ENCODE measurements at places on chromosomes 5 and 9.
A peak's percentile ranks its signal among the peaks of the same experiment; 100 is the strongest.

- peak; percentile 55 for DNase-seq
Observed at GRCh38 chr9:94002316-94003140, 47.4 kb upstream of the BARX1 start.

GRCh38 chr5:144815131-144815530 is 644.5 kb downstream of the KCTD16 start:
- no peak for DNase-seq

GRCh38 chr9:6007058-6007769 is 8.2 kb downstream of the RANBP6 start:
- DNase-seq = no peak

- DNase-seq = no peak
Observed at GRCh38 chr5:96537386-96537785, 104.3 kb upstream of the PCSK1 start.

DNA sequence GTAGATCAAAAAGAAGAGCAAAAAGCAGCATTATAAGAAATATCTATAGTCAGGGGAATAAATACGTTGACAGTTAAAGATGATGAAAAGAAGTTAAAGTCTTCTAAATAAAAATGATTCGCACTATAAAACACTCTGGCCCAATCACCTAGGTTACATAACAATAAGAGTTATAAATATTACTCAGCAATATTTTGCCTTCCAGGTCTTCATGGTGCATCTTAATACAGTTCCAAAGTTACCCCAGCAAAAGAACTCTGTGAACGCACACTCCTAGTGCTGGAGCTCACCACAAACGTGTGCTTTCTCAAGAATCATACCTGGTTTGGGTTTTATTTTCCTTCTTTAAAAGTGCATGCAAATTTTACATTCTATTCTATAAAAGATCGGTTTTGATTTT is 44.7 kb downstream of the EPB41L4A start:
- no peak for DNase-seq

DNA sequence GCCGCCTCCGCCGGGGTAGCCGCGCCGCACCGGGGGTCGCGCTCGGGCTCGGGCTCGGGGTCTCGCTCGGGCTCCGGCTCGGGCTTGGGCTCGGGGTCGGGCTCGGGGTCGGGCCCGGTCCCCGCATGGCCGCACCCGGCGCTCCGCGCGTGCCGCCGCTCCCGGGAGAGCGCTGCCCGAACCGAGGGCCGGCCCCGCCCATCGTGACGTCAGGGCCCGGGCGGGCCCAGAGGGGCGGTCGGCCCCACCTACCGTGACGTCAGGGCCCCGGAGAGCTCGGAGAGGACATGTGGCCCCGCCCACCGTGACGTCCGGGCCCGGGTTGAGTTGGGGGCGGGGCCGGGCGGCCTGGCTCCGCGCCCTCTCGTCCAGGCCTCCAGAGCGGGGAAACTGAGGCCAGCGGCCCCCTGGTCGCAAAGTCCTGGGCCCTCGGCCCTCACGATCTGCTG is at the start of gene NSMF:
Gene NSMF, minus strand, starts transcription at position 183 of the 449 bp plus-strand sequence. CDS start 232 bp downstream, outside the sequence.
- DNase-seq = peak; percentile 99

- no peak for DNase-seq
Observed at GRCh38 chr5:30981576-30981975, 211.9 kb upstream of the CDH6 start.

GRCh38 chr9:27131731-27132130 is 22.7 kb downstream of the TEK start:
- no peak for DNase-seq

DNA sequence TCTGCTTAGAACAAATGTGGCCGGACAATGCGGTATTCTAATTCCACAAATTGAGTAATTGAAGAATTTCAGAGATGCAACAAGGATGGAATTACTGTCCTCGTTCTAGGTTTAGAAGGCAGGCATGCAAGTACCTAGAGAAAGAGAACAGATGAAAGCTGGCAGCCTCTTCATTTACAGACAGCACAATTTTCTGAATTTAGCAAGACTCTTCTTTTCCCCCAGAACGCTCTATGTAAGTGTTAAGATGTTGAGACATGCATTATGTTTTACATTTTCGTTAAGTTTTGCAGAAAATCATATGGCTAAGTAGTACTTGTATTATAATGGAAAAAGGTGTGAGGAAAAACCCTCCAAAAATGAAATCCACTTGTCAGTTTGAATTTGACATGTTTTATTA is 259.5 kb upstream of the ARRDC3 start:
- DNase-seq = no peak

DNA sequence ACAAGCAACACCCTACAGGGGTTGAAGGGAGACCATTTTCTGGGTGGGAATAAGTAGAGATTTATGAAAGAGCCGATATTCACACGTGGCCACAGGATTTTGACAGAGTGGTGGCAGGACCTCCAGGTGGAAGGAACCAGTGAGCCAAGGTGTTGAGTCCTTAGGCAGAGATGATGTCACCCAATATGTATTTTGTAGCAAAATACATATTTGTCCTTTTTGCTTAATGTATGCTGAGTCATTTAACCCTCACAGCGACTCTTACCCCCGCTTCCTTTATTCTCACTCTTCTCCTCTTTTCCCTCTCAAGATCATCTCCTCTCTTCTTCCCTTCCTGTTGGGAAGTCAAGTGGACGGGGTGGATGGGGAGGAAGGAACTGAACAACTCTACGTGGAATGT is 215.7 kb upstream of the S1PR3 start:
- DNase-seq = no peak

DNA sequence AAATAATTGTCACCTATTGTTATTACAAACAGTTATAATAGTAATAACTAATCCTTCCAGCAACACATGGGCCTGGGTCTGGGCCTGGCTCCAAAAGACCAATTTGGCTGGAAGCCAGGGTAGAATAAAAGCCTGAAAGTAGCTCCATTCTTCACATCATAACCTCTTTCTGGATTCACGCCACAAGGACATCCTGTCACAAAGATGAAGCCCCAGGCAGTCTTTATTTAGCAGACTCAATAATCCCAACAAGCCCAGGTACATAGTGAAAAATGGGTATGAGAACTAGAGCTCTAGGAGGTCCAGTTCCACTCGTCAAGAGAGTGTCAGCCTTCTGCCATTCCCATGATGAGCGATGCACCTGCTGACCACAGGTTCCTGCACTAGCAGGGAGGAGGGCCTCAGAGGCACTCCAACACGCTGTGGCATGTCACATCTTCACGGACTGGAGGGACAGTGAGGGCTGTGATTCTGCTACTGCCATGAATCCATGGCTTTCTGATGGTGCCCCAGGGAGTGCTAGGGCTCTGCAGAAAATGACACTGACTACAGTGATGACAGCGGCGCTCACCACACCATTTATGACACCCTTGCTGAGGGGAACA is 124.9 kb downstream of the SPOCK1 start:
- no peak for DNase-seq

DNA sequence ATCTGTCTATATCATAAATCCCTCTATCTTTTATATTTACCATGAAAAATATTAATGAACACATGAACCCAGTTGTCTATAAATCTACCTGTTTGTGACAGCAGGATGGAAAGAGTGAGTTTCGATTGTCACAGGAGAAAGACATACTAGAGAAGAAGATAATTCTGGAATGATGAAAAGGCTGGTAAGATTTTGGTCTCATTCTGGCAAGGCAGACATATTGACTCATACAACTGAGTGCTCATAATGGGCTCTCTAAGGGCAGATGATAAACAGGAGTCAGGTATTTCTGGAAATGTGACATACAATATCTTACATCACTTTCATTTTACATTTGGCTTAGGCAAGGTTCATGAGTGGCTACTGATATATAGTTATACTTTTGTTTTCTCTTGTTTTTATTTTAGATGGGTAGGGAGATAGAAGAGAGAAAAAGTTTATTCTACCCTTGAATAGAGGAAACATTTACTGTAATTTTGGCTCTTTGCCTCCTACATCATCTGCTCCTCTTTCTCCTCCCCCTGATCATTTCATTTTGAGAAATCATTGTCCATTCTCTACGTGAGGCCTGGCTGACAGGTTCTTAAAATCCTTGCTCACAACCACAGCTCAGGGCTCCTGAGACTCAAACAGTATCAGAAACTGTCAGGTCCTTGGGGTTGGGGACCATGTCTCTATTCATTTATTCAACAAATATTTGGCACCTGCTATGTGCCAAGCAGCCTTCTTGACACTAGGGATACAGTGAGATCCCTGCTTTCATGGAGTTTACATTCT is 14.4 kb downstream of the ELOVL7 start:
- DNase-seq = peak; percentile 15

GRCh38 chr9:136856541-136857141 is 4.5 kb downstream of the MAMDC4 start:
- DNase-seq = no peak

DNA sequence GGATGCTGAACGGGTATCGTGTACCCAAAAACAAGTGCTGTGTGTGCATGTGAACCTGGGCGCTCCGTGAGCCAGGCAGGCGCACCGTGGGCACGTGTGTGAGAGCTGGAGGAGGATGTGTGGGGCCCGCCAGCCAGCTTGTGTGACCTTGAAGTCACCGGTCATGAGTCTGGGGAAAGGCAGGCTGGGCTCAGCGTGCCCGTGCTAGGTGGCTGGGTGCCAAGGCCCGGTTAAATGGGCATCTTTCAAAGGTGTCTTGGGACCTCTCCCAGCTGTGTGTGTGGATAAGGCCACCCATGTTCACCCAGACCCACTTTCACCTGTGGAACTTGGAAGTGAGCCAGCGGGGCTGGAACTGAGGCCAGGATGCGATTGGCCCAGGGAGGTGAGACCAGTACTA is 3.4 kb downstream of the KCNT1 start:
- DNase-seq = no peak

DNA sequence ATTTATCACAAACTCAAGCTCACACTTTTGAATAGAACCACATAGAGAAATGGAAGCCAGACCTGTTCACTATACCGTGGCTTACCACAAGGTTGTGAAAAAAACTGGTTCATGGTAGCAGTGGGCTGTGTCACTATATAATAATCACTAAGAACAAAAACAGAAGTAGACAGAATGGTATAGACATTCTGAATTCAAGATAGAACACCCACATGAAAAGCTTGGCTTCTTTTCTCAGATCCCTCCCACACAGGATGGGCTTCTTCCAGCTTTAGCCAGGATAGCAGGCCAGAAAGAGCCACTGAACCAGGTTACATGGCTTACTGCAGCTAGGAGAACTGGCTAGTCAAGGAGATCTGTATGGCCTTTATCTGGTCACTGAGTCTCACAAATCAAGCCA is 6.1 kb upstream of the NRG2 start:
- DNase-seq = no peak

GRCh38 chr5:62139741-62140140 is 166.3 kb upstream of the KIF2A start:
- no peak for DNase-seq

- no peak for DNase-seq
Observed at GRCh38 chr5:42513246-42513645, 90.0 kb downstream of the GHR start.

- peak; percentile 69 for DNase-seq
Observed at GRCh38 chr5:72508241-72509170, 1.3 kb upstream of the ZNF366 start.

GRCh38 chr9:82810915-82811314 is 252.0 kb downstream of the RASEF start:
- no peak for DNase-seq

GRCh38 chr9:115847216-115847615 is 306.4 kb upstream of the PAPPA start:
- no peak for DNase-seq

DNA sequence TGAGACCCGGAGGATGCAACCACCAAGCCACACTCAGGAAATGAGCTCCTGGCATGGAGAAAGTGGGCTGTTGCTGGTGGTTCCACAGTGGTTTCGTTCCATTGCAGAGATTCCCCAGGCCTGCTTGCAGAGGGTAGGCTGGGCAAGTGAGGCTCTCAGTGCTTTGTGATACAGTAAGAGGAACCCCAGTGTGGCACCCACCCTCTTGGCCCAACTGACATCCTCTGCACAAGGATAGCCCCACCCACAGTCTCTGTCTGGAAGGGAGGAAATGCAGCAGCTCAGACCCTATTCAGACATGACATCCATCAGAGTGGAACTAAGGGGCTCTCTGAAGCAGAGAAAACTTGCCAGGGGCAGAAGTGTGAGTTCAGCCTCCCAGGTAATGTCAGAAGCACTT is 69.6 kb upstream of the FSTL4 start:
- DNase-seq = no peak

- DNase-seq = peak; percentile 49
Observed at GRCh38 chr9:89716559-89716958, 111.7 kb downstream of the GADD45G start.

DNA sequence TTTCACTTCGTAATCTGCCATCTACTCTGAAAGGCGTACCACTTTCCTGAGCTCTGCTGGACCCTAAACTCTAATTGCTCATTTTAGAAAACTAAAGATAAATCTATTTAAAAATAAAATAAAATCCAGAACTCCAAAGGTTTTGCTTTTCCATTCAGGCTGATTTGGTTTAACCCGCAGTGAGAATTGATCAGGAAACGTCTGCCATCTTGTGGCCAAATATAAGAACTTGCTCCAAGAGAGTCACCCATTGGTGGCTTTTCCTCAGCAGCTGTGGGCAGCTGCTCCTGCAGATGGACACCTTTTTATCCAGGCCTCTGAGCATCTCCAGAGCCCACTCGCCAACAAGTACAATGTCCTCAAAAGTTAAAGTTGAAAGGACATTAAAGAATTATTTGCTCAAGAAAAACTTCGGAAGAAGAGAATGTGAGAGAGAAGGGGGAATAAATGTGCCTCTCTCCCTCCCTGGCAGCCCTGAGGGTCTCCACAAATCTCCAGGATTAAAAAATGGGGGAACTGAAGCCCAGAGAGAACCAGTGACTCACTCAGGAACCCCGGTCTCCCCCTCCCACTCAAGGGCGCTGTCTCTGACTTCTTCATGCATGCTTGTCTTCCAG is 4.1 kb downstream of the SAXO1 start:
- peak; percentile 74 for DNase-seq

DNA sequence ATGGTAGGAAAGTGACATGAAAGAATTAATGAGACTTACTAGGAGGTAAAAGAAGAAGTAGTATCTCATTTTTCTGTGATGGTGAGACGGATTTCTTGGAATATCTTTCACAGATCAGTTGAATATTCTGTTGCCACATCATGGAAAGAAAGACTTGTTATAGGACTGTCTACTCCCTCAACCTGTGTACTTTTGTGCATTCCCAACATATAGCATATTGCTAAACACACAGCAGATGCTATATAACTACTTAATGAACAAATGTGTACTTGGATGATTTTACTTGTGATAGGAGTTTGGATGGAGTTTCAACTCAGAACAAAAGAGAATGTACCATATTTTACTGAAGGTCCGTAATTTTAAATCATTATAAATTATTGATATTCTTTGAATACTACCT is 128.5 kb downstream of the LURAP1L start:
- no peak for DNase-seq

- no peak for DNase-seq
Observed at GRCh38 chr5:72166070-72166979, 59.0 kb downstream of the MAP1B start.

DNA sequence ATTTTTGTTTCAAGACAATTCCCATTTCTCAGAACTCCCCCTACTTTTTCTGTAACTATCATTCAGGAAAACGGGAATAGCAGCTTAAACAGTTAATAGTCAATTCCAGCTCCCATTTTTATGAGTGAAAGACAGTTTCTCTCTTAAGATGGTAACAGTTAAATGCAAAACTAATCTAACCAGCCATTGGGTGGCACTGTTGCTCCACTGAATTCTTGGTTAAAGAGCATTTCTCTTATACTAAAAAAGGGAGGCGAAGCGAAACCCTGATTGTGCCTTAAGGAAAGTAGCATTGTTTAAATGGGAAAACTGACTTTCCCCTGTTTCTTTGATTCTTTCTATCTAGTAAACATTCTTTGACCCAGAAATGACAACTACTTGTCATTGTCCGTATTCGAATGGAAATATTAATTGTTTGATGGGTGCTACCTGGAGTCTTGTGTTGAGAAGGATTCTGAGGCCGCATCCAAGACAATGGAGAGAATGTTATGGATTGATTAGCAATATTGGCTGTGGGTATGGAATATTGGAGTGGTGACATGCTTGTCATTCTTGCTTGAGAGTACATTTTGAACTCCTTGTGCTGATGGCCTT is 507.8 kb downstream of the MAT2B start:
- DNase-seq = peak; percentile 73

All from suppressor macrophage treated with lipopolysaccharide for 4 hours (primary cell).